ENCODE measurements at places on chromosomes 5 and 9.

- DNase-seq = peak; percentile 84
These were observed 186.8 kb downstream of the SEMA5A start for GRCh38 chr5:9358961-9359685.

DNA sequence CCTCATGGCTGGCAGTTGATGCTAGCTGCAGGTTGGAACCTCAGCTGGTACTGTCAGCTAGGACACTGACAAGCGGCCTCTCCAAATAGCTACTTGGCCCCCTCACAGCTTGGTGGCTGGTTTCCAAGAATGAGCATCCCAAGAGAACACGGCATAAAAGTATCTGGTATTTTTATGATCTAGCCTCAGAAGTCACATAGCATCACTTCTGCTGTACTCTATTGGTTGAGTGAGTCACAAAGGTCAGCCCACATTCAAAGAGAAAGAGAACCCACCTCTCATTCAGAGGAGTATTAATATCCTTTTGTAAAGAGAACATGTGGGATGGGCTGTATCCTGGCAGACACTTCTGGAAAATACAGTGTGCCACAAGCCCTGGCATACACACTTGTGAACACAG, 6.0 kb upstream of the SIL1 start:
- peak; percentile 13 for DNase-seq

- DNase-seq = no peak
These were observed 88.4 kb upstream of the FST start for GRCh38 chr5:53392073-53392472.

DNA sequence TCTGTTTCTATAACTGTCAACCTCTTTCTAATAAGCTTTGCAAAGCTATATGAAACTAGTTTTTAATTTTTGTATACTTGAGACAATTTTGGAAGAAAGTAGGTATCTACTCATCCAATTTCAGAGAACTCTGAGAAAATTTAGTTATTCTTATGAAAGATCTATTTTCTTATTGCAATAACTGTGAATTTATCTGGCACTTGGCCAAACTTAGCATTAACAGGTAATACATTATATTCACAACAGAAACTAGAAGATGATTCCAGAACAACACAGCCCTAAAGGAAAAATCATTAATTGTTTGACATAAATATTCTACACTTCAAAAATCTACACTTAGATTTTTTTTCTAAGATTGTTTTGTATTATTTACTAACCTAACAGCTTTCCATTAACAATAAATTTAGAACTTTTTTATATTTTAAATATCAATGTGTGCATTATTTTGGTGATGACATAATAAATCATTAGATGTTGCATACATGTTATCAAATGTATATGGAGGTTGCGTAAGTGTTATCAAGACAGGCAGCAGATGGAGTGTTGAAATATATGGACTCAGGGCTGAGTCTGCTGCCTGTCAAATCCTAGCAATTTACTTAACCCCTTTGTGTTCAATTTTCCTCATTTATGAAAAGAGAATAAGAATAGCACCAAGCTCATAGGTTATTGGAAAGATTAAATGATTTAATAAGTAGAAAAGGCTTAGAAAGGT, 141.8 kb downstream of the MUSK start:
- no peak for DNase-seq

DNA sequence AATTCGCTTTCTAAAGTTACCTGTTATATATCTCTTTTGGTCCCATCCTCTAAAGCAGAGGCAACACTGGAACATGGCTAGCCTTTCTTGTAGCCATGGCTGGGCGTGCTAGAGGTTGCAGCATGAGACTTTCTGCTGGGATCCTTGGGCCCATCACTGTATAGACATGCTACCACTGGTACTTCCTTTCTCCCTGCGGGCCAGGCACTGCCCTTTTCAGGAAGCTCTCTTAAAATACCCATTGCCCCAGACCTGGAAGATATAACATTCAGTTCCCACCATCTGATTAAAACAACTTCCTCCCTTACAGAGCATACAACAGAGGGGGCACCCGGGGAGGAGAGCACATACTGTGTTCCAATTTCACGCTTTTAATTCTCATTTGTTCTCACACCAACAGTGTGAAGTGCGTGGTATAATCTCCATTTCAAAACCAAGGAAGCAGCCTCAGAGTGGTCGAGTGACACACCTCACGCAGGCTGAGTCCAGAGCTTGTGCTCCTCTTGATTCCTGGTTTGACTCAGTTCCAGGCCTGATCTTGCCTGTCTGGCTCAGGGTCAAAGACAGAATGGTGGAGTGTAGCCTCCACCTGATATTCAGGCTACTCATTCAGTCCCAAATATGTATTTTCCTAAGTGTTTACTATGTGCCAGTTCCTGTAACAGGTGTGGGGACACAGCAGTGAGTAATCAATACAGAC, 22.6 kb downstream of the PTGS1 start:
- no peak for DNase-seq
